ENCODE measurements at places on chromosomes 5 and 9.

DNA sequence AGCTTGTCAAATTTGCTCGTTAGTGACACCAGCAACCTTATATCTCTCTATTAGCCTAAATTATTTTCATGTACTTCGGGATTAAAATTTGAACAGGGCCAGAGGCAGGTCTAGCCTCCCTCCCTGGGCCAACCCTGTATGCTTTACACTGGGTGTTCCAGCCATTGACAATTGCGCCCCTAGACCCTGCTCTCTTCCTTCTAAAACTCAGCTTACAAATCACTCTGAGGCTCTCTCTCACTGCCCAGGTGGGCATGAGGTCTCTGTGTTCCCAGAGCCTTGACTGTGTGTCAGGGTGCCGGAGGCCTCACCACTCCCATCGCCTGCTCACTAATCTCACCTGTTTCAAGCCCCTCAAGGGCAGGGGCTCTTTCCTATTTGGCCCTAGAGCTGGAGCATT is 6.4 kb upstream of the CFAP90 start:
- DNase-seq: no peak

DNA sequence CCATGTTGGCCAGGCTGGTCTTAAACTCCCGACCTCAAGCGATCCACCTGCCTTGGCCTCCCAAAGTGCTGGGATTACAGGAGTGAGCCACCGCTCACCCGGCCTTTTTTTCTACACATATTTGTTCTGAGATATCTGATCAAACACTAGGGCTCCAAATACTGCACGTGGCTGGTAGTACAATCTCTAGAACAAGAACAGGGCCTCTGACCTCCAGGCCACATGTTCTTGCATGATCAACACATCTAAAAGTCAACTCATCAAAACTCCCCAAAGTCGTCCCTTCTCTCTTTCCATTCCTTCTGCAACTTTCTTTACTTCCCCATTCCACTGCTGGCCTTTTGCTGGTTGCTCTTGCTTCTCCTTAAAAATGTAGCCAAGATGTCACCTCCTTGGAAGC is 113.3 kb upstream of the LHFPL2 start:
- DNase-seq: no peak

GRCh38 chr9:71249729-71250317 is 128.4 kb upstream of the TRPM3 start:
- DNase-seq: no peak

GRCh38 chr9:20529837-20530236 is 92.5 kb downstream of the MLLT3 start:
- DNase-seq: no peak

DNA sequence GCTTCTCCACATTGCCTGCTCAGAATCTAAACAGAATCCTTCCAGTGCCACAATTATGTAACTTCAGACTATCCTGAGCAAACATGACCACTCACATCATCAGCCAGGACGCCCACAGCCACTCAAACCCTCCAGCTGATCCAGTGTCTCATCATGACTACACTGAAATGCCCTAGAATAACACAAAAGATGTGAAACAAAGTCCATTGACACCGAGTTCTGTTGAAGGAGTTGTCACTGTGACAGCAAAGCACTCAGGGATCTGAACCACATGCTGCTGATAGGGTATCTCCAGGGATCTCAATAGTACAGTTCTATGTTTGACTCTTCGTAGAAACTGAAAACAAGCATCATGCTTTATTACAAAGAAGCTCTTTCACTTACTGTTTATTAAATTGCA is 150.2 kb downstream of the GABBR2 start:
- DNase-seq: no peak

DNA sequence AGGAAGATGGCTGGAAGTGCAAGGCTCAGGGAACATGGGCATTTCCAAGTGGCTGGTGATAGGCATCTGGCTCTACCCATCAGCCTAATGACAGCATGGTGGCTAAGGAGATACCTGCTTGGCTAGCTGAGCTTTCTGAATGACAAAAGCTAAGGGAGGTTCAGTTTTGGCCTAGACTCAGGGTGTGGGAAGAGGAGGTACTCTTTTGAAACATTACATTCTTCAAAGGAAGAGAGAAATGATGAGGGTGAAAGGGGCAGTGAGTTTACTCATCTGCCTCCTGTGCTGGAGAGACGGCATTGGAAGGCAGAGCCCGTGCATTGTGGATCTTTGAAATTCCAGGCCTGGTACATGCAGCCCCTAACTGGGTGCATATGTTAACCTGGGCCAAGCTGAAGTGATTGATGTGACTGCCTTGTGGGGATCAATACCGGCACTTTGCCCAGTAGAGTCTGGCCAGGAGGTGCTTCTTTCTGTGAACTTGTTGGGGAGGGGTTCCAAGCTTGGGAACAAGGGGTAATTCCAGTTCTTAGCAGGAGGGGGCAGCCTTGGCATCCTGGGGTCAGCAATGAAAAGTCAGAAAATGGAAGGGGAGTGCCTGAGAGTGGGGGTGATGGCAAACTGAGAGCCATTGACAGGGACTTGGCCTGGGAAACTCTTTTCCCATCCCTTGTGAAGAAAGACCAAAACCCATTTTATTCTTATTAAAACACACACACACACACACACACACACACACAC is 108.6 kb downstream of the ACER2 start:
- DNase-seq: no peak

DNA sequence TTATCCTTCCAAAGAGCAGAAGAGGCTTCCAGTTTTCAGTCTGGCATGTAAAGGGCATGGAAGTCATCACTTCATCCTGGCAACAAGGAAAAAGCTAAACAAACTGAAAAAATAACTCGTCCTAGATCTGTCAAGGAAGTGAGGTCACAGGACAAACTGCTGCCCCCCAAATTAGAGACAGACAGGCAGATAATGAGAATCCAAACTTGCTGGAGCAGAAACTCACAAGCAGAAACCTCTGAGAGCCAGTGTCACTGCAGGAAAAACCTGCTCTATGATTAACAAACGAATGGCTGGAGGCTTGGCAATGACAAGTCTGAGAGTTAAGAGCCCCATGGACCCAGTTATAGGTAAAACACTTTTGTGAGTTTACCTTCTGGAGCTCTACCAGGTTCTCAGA is 18.9 kb upstream of the MLANA start:
- DNase-seq: no peak

- DNase-seq: no peak
Measured at GRCh38 chr9:76654051-76654461, 110.2 kb upstream of the PCA3 start.

GRCh38 chr5:19322716-19323485 is 665.1 kb downstream of the CDH18 start:
- no peak for DNase-seq

All from NCI-H1092 (cell line).